ENCODE measurements at places on chromosomes 12 and 14.

DNA sequence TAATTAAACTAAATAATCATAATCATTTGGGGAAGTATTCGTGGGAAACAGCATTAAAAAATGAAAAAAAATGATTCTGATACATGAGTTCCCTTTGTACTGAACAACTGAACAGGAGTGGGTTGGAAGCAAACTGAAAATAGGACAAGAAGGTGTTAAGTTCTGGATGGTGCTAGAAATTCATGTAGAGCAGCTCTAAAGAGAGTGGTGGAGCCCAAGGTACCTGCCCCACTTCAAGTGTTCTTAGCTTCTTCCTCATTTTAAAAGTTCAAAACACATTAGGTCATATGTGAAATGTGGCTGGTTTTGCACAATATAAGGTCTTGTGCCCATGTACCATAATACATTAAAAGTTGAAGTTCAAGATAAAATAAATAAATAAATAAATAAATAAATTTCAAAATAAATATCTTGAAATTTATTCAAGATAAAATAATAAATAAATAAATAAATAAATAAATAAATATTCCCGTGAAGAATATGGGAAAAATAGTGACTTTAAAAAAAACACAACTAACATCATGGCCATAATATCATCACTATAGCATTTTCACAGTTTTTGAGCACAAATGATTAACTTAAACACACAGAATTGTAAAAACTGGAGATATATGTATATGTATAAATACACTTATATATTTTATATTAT lies 191.5 kb upstream of the PRKD1 start:
- no peak for DNase-seq

DNA sequence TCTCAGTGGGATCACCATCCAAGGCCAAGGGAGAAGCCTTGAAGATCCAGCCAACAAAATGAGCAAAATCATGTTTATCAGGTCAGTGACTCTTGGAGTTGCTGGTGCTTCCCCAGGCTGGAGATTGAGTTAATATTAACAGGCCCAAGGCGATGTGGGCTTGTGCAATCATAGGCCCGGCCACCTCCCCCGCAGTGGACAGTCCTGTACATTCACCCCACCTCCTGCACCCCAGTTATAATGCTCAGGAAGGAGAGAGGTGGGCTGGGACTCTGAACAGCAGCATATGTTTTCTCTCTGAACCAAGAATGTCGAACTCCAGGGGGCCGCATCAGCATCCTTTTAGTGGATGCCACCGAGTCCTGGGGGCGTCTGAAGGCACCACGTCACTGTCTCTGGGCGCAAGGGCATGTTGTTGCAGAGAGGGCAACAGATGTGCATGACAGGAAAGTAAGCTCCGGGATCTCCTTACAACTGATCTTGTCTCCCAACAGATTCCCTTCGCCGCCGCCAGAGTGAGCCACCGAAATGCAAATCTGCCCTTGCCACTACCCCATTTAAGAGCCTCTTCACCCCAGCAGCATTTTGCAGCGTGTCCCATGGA lies 32.2 kb upstream of the SERPINA6 start:
- peak; percentile 63 for DNase-seq

DNA sequence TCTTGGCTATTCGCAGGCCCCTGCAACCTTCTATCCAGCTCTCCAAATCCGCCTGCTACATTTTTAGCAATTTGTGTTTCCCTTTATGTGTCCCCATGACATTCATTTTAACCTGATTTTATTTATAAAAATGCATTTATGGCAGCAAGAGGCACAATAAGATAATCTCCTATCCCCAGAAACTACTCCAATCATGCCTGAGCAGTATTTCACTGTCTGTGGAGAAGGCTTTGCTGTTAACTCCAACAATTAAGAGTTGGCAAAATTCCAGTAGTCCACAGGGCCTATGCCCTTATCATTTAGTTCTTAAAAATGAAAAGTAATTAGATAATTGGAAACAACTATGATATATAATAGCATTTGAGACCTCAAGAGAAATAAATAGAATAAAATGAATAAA lies 462.4 kb downstream of the TRHDE start:
- no peak for DNase-seq

- no peak for DNase-seq
These were observed 132.9 kb upstream of the AEBP2 start for GRCh38 chr12:19306366-19306765.

DNA sequence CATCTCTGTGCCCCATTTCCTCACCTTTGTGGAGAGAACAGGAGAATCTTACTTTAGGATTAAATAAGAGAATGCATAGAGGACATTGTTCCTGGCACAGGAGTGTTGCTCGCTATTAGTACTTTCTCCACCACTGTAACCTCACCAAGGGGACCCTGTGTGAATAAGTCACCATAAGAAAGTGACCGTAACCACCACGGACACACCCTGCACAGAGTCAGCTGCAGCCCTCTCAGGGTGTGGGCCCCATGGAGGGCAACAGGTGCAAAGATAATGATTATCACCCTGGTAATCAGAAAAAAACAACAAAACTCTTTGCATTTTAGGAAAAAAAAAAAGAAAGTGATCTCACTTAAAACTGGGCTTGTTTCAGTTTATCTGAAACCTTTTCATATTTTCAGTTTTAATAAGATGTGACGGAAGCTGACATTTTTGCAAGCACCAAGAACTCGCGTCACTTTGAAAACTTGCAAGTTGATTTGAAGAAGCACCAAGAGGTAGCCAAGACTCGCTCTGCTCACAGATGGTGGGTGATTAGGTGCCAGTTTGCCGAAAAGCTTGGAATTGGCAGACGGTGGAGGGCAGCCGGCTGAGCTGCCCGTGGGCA lies 87.0 kb upstream of the VRK1 start:
- DNase-seq = no peak

DNA sequence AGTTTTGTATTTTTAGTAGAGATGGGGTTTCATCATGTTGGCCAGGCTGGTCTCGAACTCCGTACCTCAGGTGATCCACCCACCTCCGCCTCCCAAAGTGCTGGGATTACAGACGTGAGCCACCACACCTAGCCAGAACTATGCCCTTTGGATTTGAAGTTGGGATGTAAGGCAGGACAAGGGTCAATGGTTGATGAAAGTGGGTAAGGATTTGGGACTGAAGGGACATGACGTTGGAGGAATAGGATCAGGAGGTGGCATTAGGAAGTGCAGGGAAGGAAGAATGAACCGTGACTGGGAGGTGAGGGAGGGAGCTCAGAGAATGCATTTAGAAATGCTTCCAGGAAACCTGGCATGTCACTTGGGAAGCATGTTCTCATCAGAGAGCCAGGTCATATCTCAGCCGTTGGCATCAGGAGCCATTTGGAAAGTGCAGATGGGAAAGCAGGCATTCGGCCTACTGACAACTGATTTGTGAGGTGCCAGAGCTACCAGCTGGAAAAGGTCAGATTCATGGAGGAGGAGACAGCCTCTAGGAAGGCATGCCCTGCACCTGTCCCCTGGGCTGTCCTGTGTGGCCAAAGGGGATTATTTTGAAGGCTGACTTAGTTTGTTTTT lies 2.2 kb downstream of the CRADD start:
- DNase-seq = no peak

All from suppressor macrophage (primary cell).